Brain (organoid and tissue), 16 donors: ENCODE measurements at places on chromosomes 5 and 9.

DNA sequence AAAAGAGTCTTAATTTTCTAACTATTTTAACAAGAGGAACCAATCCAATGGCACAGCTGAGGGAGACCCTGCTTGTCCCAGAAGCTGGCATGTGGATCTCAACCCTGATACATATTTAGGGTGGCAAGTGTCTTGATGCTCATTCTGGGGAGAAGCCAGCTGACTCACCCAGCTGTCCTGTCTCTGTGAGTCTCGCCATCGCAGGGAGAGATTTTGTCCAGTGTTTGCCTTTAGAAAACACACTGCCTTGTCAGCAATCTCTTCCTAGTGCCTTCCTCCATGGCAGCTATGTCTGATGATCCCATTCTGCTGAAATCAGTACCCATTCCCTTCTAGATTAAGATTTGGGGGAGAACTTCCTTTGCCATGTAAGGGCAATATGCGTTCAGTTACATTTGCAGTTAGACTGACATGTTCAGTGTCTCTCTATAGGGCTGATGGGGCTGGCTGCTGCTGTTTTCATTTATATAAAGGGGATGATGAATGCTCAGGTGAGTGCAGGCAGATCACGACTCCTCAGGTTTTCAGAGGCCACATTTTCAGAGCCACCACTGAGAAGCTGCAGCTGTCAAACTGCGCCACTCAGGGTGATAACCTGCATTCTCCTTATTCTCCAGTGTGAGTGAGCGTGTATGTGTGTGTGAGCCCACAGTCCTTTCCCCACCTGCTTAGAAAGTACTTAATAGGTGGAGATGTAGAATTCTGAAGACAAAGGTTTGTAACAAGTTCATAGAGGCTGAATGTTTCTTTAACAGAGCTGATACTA lies 217.0 kb downstream of the GAS1 start:
- DNase-seq = no peak

DNA sequence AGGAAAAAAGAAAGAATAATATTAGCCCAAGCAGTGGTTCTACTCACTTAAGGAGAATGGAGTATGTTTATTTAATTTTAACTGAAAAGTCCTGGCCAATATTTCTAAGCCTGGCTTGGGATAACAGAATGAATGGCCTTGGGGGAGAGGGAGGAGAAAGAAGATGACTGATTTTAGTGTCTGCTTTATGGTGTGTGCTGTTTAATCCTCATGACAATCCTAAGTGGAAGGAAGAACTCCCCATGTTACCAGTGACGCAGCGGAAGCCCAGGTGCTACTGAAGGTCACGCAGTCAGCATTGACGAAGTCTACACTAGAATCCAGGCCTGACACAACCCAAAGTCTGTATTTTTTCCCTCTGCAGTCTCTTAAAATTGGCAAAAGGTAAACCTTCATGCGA lies 50.5 kb downstream of the PALM2AKAP2 start:
- no peak for DNase-seq

GRCh38 chr9:93040409-93040808 lies 18.1 kb upstream of the SUSD3 start:
- DNase-seq = no peak

DNA sequence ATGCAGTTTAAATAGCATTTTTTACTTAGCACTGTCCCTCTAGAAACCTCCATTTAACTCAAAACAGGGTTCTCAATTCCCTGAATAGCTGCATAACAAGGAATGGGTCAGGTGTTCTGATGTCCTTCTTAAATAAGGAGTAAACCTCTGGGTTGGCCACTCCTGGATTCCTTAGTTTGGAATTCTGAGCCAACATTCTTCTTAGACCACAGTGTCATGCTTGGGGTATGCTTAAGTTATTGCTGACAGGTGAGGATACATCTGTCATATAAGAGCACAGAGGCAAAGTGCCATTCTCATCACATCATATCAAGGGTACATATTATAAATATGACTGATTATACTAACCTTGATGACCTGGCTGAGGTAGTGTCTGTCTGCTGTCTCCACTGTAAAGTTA lies 179.9 kb upstream of the SEMA6A start:
- DNase-seq = no peak

- no peak for DNase-seq
Measured at GRCh38 chr5:148626986-148627385, 27.3 kb downstream of the HTR4 start.

GRCh38 chr5:179776411-179776938 lies 17.3 kb upstream of the LTC4S start:
- DNase-seq = no peak

DNA sequence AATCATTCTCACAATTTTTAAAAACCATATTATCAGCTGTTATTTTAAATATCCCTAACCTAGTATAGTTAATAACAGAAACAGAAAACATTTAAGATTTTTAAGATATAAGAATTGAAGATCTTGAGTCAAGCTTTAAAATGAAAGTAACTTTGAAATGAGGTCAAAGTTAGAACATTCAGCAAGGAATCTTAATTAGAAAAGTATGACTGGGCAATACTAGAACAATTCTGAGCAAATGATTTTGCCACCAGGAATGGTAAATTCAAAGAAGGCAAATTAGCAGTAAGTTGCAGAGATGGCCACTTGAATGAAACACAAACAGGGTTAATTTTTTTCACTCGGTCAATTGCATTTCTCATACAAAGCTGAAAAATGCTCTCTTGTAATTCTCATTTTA lies 117.9 kb downstream of the NXNL2 start:
- DNase-seq = no peak

GRCh38 chr5:95641741-95642220 lies 4.8 kb upstream of the RFESD start:
- no peak for DNase-seq

GRCh38 chr9:133543772-133544467 lies 9.4 kb downstream of the ADAMTSL2 start:
- no peak for DNase-seq

DNA sequence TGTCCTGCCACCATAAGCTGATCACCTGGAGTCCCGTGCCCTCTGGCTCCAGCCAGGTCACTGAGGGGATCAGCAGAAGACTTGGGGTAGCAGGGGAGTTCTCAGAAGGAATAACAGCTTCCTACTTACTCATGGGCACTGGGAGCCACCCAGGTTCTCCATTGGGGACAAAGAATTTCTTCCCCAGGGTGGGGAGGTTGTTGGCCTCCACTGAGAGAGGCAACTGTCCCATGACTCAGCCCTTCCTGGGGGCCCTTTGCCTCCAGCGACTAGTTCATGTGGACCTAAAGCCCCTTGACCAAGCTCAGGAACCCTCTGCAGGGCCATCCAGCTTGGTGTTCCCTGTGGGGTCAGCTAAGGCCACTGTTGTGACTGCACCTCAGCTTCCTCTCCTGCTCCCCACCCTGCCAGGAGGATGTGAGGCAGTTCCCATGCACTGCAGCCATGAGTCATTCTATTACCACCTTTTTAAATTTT lies 175.0 kb downstream of the AUH start:
- DNase-seq = no peak

DNA sequence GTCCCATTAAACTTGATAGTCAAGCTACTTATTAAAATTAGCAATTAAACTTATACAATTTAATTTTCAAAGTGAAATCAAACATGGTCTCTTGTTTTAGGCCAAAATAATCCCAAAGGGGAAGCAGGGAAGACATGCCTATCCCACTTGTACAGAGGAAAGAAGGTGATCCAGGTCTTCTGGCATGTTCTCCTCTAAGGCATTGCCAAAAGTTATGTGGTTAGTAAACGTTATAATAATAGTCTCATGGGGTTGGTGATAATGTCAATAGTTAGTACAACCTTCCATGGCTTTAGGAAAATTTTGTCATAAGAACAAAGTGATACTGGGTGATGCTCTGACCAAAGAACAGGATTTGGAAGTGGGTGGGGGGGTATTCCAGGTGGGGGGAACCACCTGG lies 52.8 kb downstream of the ROR2 start:
- no peak for DNase-seq

DNA sequence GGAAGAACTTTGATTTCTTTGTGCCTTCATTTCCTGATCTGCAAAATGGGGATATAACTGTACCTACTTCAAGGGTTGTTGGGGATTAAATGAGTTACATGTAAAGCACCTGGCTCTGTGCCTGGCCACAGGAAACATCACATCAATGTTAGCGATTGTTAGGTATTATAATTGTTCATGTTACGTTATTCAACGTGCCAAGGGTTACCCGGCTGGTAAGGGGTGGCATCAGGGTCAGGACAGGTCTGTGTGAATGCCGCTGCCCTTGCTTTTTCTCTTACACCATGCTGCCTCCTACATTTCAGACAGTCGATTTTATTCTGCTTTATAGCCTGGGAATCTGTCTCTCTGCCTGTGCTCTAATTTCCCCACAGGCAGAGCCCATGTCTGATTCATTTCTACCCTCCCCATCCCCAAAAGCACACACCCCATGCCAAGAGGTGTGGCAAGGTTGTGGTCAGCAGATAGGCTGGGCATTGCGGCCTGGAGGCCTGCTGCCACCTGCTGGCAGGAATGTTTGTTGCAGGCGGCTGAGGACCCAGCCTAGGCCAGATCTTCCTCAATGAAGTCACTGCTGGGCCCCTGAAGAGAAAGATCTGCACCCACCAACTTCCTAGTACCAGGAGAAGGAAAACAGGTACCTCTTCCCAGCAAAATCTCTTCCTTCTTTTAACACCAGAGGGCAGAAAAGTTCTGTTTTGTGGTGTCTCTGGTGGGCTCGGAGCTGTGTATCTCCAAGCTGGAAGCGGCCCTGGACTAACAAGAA lies 5.3 kb downstream of the ANKS6 start:
- DNase-seq = peak; percentile 80

DNA sequence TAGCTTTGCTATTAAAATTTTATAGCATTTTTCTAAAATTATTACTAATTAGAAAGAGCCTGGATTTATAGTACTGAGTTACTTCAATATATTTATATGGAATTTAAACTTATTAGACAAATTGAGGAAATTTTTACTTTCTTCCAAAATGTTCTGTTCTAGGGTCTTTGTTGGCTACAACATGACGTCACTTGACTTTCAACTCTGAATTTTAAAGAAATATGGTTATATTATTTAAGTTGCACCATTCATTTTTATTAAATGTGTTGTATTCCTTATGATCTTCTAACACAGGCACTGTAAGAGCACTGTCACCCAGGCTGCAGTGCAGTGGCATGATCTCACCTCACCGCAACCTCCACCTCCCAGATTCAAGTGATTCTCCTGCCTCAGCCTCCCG lies 119.4 kb upstream of the CYLC2 start:
- DNase-seq = no peak

DNA sequence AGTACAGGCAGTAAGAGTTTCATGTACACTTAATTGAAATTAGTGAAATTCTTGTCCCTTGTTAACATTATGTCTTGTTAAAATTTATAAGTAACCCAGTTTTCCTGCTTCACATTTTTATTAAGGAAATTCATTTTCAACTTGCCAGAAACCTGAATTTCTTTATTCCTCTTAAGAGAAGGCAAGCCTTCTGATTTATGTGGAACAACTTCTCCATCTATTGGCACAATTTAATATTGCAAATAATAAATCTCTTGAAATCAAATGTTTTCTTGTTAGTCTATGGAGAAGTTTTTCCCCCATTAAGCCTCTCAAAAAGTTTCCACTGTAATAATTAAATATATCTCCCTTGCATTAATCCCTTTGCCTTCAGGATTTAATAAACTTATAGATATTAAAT lies 33.8 kb upstream of the ACO1 start:
- peak; percentile 78 for DNase-seq

GRCh38 chr9:114723931-114724330 lies 41.9 kb upstream of the TEX48 start:
- DNase-seq = no peak

DNA sequence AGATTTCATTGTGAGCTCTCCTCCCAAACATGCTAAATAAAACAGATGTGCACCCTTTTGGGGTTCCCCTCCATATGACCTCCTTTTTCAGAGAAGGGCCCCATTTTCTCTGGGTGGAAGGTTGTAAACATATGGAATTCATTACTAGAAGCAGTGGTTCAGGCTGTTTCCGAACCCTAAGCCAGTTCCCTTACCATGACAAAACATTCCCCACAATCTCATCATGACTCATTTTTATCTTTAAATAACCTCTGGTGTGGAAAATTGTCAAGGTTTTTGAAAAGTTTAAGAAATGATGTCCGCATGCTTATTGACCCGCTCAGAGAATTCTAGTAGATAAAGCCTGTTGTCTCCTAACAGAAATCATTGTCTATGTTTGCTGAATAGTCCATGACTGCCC lies 127.3 kb upstream of the PIK3R1 start:
- no peak for DNase-seq

DNA sequence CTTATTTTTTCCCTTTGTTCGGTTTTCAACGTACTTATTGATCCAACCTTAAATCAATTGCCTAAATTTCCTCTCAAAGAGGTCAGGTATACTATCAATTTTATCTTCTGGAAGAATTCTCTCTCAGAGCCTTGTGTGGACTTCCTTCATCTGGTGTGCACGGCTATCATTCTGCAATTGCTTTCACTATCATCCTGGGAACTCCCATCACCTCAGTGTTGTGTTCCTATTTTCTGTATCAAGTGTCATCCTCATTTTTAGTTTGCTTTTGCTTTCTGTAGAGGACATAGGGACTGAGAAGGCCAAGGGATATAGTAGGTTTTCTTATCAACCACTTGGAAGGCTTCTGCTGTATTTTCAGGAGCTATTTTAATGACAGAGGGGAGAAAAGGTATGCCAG lies 11.3 kb downstream of the STOM start:
- no peak for DNase-seq

- no peak for DNase-seq
Measured at GRCh38 chr9:131324736-131325679, 35.5 kb downstream of the PLPP7 start.

DNA sequence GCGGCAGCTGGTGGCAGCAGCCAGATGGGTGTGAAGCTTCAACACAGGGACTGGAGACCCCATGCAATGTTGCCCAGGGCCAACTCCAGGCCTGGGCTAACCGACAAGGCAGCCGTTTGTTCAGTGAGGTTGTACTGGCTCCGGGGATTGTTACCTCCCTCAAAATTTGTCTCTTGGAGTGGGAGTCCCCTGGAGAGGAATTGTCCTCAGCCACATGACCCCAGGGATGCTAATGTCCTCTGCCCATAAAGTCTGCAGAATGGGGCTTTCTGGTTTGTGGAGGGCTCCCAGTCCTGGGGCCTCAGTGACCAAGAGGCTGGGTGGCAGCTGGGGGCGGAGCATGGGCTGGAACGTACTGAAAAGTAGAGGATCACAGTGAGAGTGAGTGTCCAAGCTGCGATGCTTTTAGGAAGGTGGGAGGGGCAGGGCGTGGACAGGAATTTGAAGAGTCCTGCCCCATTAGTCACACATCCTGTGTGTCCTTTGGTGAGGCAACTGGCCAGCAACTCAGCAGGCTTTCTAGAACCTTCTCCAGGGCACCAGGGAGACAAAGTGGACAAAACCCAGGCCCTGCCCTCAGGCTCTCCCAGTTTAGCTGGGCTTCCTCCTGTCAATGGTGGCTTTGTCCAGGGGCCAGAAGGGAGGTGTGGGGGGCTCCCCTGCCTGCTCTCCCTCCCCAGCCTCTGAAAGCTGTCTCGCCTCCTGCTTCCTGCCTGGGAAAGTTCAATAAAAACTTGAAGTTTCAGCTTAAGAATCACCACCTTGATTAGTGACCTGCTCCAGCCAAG lies 114.0 kb downstream of the NSG2 start:
- DNase-seq = no peak

DNA sequence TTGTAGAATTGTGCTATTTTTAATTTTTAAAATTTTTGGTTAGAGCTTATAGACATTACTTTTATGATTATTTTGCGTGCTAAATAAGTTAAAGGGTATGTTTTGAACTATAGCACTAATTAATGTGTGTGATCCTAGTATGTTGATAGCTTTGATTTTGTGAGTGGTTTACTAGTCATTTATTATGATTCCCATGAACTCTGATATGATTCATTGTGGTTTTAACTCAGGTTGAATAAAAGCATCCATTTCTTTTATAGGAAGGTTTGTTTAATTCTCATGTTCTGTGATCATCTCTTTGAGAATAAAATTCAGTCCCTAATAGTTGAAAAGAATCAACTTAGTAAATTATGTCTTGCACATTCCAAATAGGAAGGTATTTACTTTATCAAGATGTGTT lies 22.5 kb downstream of the C5orf22 start:
- DNase-seq = no peak
